Cerebellum (tissue), 4 donors: ENCODE measurements at places on chromosomes 2 and 18.

DNA sequence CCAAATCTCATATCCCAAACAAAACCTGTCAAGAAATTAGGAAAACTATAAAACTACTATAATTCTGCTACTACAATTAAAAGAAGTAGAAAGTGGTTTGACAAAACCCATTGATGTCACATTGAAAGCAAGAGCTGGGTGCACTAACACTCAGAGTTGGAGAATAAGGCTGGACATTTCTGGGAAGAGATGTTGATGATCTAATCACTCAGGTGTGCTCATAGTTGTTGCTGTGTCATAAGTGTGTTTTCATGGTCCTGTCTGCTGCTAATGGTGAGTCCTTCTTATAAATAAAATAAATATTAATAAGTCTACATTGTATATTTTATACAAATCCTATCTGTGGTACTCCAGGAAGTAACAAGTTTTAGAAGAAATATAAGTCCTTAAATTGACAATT is 168.2 kb upstream of the LRP1B start:
- DNase-seq = no peak

DNA sequence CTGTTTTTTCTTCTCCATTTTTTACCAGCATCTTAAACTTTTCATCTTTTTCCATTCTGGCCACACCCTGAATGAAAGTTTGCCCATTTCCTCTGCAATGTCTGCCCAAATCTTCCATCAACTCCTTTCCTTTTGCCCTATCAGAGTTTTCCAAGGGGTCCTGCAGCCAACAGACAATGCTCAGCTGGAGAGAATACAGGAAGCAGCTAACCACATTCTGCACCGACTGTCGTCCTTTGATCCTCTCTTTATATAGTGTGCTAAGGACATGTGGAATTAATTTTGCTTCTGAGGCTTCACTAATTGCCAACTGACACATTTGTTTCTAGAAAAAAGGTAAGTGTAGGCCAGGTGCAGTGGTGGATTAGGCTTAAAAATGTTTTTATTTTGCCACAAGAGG is 50.5 kb upstream of the DLX2 start:
- DNase-seq = no peak

- DNase-seq = no peak
Observed at GRCh38 chr2:46236006-46236875, 61.0 kb upstream of the EPAS1 start.

GRCh38 chr18:77234504-77235365 is 14.9 kb upstream of the GALR1 start:
- no peak for DNase-seq

GRCh38 chr18:38241736-38242135 is 676.1 kb upstream of the CELF4 start:
- no peak for DNase-seq

DNA sequence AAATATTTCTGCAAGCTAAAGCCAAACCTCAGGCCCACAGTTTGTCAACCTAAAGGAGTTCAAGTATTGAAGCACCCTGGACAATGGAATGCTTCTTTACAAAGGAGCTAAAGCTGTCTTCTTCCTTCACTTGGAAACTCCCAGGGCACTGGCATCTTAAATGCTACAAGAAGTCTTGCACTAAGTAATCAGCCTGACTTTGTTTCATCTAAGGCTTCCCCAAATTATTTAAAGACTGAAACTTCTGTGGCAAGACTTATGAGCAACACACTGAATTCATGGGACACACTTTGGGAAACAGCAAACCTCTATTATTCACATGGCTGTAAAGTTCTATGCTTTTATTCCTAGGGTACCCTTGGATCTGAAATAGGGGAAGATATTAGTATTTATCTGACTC is 14.7 kb downstream of the PID1 start:
- DNase-seq = no peak

DNA sequence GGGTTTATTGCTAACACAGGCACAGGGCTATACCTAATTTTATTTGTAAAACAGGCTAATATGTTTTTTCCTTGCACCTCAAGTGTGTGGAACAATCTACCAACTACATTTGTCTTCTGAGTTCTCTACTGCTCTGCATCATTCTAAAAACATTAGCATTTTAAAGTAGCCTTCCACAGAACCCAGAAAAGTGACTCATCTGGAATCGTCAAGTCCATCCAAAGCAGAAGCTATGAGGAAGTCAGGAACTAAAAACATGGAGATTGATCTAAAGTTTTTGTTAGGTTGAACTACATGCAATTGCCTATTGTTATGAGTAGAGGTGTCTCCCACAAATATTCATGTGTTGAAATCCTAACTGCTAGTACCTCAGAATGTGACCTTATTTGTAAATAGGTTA is 70.9 kb downstream of the SUCLG1 start:
- DNase-seq = no peak

GRCh38 chr2:164617466-164617865 is 3.8 kb downstream of the GRB14 start:
- no peak for DNase-seq

GRCh38 chr2:1645761-1646476 is 98.4 kb downstream of the PXDN start:
- DNase-seq = no peak
